SJSA1 (cell line): ENCODE measurements at places on chromosomes 16 and 17. TPM values are rescaled to one million over a fixed set of nuclear protein-coding genes. Genes with fewer than 3 reads are reported as not detected.

Gene CTRB2
- total RNA-seq, result not detected in 2 replicates

Gene P2RX1
- total RNA-seq, result 5.1 and 9.6 TPM in 2 replicates

DNA sequence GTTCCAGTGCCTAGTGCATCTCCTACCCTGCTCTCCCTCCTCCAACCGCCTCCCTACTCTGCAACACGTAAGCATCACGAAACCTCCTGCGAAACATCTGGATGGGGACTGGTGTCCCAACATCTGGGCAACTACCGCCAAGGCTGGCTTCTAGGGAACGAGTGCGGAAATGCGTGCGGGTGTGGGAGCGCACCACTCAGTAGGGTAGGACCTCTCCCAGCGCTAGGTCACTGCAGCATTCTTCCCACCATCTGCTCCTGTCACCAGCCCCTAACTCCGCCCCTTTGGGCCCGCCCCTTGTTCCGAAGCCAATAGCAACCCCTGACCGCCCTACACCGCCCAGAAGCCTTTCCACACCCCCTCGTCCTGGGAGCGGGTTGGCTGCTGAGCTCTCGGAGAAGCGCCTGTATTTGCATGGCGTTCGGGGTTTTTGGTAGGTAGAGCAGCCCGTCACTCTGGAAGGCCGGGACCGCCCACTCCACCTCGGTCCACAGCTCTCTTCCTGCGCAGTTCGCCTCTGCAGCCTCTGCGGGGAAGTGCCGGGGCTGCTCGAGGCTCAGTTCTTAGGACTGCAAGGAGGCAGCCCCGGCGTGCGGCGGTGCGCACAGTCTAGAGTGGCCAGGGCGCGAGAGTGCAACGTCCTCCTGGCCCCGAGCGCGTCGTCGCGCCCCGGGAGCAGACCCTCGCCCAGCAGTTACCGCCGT lies at the start of gene HS3ST3B1:
TSS of gene HS3ST3B1 (plus strand) at position 507 of the 704 bp plus-strand sequence. CDS start 438 bp downstream, outside the sequence.
- DNase-seq, result peak; percentile 99

GRCh38 chr17:12592941-12593340 lies 72.7 kb upstream of the MYOCD start:
- no peak for DNase-seq

DNA sequence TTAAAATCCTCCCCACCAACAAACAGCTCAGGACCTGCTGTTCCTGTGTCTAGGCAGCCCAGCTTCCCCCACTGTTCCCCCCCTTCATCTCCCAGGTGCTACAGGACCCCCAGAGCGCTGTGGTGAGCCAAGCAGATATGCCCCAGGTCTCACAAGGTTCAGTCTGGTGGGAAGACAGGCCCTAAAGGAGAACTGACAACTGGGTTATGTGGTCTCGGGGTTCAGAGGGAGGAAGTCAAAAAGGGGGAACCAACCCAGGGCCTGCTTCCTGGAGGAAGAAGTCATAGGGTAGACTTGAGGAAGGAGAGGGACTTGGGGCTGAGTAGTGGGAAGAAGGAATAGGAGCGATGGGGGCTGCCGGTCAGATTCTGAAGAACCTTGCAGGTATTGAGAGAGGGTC lies 2.6 kb downstream of the RIPOR1 start:
- no peak for DNase-seq

Gene OTOP2
- not detected in 2 replicates for total RNA-seq

GRCh38 chr17:3915995-3916696 lies at the start of gene P2RX1:
Gene P2RX1, minus strand, starts transcription at chr17:3916465. Its CDS starts 240 bp downstream, at chr17:3916225.
- peak; percentile 79 for DNase-seq

DNA sequence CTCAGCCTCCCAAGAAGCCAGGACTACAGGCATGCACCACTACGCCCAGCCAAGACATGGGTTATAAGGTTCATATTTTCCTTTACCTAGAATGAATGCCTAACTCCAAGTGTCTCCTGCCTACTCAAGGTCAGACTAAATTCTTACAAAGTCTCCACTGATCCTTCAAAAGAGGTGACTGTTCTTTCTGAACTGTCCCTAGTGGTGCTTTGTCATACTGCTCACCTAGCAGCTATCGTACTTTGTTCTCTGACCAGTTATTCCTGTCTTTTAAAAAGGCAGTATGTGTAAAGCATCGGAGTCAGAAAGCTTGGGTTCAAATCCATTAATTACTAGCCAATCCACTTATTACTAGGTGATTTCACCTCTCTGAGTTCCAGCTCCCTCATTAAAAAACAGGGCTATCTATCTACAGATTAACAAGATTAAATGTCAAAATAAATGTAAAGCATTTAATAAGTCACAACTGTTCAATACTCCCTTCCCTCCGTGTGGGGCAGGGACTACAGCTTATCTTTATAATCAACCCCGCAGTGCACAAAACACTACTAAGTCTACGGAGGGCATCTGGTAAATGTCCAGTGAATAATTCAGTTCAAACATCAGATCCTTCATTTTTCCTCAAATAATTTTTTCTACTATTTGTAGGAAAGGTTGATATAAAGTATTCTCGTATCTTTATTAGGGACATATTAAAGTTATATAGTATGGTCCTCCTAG lies 20.0 kb upstream of the ITGA2B start:
- DNase-seq, result no peak

GRCh38 chr16:24645739-24646645 lies 83.5 kb upstream of the TNRC6A start:
- DNase-seq, result peak; percentile 90

- DNase-seq, result no peak
Measured at GRCh38 chr16:87198328-87198832, 118.8 kb downstream of the C16orf95 start.

- peak; percentile 14 for DNase-seq
Measured at GRCh38 chr16:27795992-27796614, 246.2 kb downstream of the KATNIP start.

GRCh38 chr17:27181935-27182334 lies 112.0 kb upstream of the WSB1 start:
- no peak for DNase-seq

DNA sequence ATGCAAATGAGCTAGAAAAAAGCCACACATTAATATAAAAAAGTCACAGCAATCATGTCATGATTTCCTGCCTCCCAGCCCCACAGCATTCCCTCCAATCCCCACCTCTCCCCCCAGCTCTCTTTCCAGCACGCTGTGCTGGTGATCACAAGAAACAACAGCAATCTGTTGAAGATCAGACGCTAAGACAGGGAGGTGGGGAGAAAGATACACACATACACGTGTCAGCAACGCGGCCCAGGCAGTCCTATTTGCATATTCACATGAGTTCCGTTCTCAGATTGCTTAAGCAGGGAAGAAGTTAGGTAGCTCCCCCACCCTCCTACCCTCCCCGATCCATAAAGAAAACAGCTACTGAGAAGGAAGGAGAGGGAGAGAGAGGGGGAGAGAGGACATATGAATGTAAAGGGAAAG lies 405.5 kb upstream of the PSMD7 start:
- DNase-seq, result no peak

DNA sequence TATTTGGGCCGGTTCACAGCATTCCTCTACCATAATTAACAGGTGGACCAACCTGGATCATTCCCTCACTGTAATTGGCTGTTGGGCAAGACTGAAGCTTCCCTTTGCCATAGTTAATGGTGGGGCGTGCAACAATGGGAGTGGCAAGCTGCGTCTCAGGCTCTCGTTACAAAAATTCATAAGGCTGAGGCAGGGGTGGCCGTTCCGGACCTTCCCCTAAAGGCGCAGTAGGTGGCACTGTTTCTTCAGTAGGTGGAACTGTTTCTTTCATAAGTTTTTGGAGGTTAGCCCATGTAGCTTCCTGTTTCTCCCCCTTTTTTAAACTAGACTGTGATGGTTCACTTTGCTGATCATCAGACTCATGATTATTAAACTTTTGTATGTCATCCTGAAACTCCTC lies 17.0 kb upstream of the TMC5 start:
- no peak for DNase-seq

DNA sequence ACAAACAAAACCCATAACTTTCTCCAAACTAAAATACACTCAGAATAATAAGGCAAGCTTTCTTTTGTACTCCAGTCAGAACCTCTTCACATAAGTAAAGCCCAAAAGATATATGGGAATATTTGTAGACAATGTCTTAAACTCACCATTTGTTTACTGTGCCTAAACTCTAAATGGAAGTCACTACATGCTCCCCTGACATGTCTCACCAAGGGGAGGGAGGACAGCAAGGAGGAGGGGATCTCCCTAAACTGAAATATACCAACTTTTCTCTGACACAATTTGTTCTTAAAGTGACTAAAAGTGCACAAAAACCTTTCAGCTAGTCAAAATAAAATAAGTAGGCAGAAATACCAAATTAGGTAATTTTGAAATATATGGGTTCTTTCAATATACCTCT lies 38.5 kb downstream of the GRB7 start:
- DNase-seq, result no peak

DNA sequence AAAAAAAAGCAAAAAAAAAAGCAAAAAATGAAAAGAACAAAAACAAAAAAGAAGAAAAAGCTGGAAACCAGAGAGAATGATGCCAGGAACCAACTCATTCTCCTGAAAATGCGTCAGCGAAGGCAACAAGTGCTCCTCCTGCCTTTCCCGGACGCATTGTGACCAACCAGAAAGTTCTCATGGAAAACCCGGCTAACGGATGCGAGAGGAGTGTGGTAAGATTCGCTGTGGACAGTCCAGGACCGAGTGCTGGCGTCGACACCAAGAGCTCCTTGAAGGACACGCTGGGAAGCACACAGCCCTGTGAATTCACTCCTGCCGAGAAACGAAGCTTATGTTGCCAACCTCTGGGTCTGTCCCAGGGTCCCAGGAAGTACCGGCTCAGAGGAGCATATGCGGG lies 43.4 kb downstream of the METRNL start:
- no peak for DNase-seq

DNA sequence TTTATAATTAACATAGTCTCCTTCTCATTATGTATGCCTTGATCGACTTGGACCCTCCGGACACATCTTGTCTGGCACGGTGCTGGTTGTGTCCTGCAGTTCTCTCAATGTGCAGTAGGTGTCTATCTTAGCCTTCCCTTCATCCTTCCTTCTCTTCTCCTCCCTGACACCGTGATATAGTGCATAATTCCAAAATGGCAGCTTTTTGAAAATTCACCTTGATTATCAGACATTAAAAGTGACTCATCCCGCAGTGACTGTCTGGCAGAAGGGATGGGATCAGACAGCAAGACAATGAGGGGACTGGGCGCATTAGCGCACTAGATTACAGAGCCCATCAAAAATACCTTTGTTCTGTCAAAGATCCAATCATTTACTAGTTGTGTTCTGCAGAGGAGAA lies 70.0 kb upstream of the PMFBP1 start:
- peak; percentile 46 for DNase-seq

DNA sequence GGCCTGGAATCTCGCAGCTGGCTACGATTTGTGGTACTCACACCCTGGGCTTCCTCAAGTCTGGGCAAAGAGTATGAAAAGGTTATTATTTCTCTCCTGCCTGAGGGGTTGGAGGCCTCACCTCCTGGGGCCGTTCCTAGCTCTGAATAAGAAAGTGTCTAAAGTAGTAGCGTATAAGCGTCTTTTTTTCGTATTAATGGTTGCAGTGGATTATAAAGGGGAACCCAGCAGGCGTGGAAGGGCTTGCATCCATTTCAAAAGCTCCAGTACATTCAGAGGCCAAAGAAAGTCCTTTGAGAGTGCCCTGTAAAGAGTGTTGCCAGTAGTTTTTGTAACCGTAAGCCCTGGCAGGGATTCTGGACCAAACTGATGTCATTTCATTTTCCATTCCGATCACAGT lies 72.2 kb upstream of the MPHOSPH6 start:
- DNase-seq, result no peak
